ENCODE measurements at places on chromosomes 11 and 22. TPM values are rescaled to one million over a fixed set of nuclear protein-coding genes. Genes with fewer than 3 reads are reported as not detected.

- no peaks in the 10 kb centered on the region for H3K36me3 ChIP-seq
- H3K27ac ChIP-seq: no peak overlapping the region
- no peak for DNase-seq
- H3K27me3 ChIP-seq: no peaks in the 10 kb centered on the region
- H3K4me3 ChIP-seq: no peak overlapping the region
These were observed 15.7 kb upstream of the PARVA start for GRCh38 chr11:12361682-12362081.

DNA sequence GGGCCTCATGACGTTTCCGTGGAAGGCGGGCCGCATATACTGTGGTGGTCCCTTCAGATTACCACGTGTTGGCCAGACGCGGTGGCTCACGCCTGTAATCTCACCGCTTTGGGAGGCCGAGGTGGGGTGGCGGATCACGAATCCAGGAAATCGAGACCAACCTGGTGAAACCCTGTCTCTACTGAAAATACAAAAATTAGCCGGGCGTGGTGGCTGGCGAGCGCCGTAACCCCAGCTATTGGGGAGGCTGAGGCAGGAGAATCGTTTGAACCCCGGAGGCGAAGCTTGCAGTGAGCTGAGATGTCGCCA is 853 bp upstream of the DENND6B start:
- no peak for DNase-seq
- peak overlapping the region; percentile 72 for H3K4me3 ChIP-seq
- H3K27ac ChIP-seq: peak overlapping the region; percentile 92
- no peaks in the 10 kb centered on the region for H3K36me3 ChIP-seq
- peaks cover 9% of the 10 kb centered on the region for H3K4me1 ChIP-seq

GRCh38 chr11:77347948-77348347 is 46.5 kb upstream of the GDPD4 start:
- peaks cover 27% of the 10 kb centered on the region for H3K4me1 ChIP-seq
- DNase-seq: no peak
- no peak overlapping the region for H3K4me3 ChIP-seq
- peaks cover 58% of the 10 kb centered on the region for H3K36me3 ChIP-seq
- H3K27ac ChIP-seq: no peak overlapping the region

DNA sequence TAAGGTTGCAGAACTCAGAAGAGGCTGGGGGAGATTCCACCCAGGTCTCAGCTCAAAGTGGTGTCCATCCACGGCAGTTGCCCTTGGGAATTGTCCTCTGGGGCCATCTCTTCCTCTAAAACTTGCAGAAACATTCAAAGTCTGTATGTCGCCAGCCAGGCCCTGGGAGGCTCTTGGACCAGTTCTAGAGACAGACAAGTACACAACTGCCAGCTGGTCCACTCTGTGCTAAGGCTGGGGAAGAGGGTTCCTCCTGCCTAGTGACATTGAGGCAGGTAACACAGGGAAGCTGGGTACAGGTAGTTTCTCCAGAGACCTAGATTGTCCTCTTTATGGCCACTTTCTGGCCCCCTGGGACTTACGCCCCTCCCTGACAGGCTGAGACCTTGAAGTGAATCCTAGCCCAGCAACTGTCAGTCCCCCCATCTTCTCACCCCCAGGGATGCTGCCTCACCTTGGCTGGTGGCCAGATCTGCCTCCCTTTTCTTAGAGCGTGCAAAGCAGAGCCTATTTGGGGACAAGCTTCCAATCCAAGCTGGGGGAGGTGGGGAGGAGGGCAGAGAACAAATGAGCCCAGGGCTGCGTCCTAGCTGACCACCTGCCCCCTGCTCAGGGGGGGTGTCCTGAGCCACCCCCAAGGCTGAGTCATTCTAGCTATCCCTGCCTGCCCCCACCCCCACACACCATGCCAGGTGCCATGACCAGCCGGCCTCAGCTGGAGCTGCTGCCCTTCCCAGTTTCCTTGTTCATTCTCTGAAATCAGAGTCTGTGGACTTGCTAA is 8.4 kb downstream of the FAM83F start:
- H3K4me1 ChIP-seq: peaks cover 8% of the 10 kb centered on the region
- no peaks in the 10 kb centered on the region for H3K36me3 ChIP-seq
- no peak for DNase-seq
- peaks cover 5% of the 10 kb centered on the region for H3K27me3 ChIP-seq

GRCh38 chr11:19419808-19420207 is 179.1 kb upstream of the E2F8 start:
- no peaks in the 10 kb centered on the region for H3K36me3 ChIP-seq
- no peaks in the 10 kb centered on the region for H3K27me3 ChIP-seq
- no peaks in the 10 kb centered on the region for H3K4me1 ChIP-seq
- H3K4me3 ChIP-seq: no peak overlapping the region
- H3K27ac ChIP-seq: no peak overlapping the region
- no peak for DNase-seq

DNA sequence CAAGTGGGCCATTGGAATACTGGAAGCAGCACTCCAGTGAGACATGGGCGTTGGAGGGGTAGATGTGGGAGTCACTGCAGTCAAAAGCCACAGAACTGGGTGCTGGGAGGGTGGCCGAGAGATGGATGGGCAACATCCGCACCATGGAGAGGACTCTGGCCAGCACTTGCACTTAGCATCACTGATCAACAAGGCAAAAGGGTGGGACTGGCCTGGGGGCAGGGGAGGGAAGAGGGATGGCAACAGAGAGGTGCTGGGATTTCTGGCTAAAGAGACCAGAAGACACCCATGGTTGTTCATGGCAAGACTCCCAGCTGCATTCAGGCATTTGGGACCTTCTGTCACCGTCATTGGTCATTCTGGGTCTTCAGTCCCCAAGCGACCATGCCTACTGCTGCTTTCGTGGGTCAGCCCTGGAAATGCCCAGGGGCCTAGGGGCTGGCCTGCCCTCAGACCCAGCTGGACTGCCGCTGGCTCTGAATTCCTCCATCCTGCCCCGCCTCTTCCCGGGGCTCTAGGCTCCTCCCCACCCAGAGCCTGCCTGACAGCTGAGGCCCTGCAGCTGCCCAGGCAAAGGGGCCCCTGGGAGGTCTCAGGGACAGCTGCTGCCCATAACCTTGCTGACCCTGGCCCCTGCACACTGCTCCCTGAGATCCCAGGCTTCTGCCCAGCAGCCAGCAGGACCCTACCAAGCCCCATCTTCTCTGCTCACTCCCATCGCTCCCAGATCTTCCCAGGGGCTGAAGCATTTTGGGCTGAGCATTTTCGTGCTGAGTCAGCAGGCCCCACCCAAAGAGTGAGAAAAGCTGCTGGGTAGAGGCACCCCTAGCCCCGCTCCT is 13.0 kb upstream of the CDC42EP2 start:
- H3K36me3 ChIP-seq: no peaks in the 10 kb centered on the region
- peak; percentile 82 for DNase-seq
- H3K27ac ChIP-seq: peak overlapping the region; percentile 53
- no peak overlapping the region for H3K4me3 ChIP-seq
- no peaks in the 10 kb centered on the region for H3K27me3 ChIP-seq
- peaks cover 35% of the 10 kb centered on the region for H3K4me1 ChIP-seq

DNA sequence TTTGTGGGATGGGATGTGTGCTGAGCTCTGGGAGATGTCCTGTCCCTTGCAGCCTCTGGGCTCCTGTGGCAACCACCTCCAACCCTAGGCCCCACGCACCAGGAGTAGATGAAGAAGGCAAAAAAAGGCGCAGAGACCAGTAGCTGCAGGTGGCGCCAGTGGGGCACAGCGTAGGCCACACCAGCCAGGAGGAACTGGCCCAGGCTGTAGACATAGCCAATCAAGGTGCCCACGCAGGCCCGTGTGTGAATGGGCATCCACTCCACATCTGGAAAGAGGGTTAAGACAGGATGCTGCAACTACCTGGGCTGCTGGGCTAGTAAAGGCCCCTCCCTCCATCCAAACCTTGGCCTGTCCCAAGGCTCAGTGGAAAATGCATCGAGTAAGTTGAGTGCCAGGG is 3.0 kb downstream of the SLC22A6 start:
- H3K36me3 ChIP-seq: no peaks in the 10 kb centered on the region
- H3K27ac ChIP-seq: no peak overlapping the region
- DNase-seq: no peak
- H3K4me3 ChIP-seq: no peak overlapping the region

DNA sequence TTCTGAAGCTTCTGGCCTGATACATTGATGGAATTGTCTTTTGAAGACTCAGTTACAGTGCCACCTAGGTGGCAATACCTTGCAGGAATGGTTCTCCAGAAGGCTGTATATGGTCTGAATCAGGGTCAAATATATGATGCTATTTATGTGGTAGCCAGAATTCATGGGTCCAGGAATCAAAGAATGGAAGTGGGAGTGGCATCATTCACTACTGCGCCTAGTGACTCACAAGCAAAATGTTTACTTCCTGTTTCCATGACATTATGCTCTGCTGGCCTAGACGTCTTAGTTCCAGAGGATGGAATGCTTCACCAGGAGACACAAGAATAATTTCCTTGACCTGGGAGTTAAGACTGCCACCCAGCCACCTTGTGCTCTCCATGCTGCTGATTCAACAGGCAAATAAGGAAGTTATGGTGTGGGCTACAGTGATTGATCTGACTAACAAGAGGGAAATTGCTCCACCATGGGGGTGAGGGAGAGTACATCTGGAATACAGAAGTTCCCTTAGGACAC is 491.8 kb downstream of the ETS1 start:
- no peak overlapping the region for H3K4me3 ChIP-seq
- H3K4me1 ChIP-seq: no peaks in the 10 kb centered on the region
- H3K27ac ChIP-seq: no peak overlapping the region
- H3K27me3 ChIP-seq: no peaks in the 10 kb centered on the region
- DNase-seq: no peak
- no peaks in the 10 kb centered on the region for H3K36me3 ChIP-seq

GRCh38 chr11:9396310-9396709 is 11.9 kb downstream of the IPO7 start:
- DNase-seq: no peak
- no peak overlapping the region for H3K27ac ChIP-seq
- no peak overlapping the region for H3K4me3 ChIP-seq
- no peaks in the 10 kb centered on the region for H3K4me1 ChIP-seq
- H3K27me3 ChIP-seq: no peaks in the 10 kb centered on the region

GRCh38 chr11:129275828-129276227 is 83.7 kb upstream of the ARHGAP32 start:
- H3K36me3 ChIP-seq: no peaks in the 10 kb centered on the region
- no peaks in the 10 kb centered on the region for H3K27me3 ChIP-seq
- no peak overlapping the region for H3K4me3 ChIP-seq
- DNase-seq: no peak

DNA sequence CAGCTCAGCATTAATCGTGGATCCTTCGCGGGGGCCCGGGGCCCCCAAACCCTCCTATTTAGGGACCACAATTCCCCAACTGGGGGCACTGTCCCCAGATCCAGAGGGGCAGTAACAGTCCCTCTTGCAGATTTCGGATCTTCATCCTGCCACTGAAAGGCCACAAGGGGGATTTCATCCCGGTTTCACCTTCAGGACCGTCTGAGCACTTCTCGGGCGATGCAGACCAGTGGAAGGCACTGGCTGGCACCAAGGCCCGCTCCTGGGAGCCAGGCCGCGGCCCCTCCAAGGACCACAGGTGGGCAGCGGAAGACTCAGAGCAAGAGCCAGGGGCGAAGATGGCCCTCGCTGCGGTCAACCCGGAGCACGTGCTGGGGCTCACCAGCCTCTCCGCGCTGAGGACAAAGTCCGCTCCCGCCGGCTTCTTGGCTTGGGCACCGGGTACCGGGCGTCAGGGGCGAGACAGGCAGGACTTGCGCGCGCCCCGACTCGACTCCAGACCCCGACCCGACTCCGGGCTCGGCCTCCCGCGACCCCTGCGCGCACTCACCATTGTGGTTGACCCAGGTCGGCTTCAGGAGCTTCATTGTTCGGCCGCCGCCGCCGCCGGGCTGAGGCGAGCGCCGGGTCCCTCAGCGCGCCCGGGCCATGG is 517 bp downstream of the HIRA start:
- H3K4me1 ChIP-seq: peaks cover 40% of the 10 kb centered on the region
- no peaks in the 10 kb centered on the region for H3K27me3 ChIP-seq
- H3K4me3 ChIP-seq: peak overlapping the region; percentile 94
- H3K27ac ChIP-seq: peak overlapping the region; percentile 75
- no peak for DNase-seq

- H3K4me1 ChIP-seq: no peaks in the 10 kb centered on the region
- H3K4me3 ChIP-seq: no peak overlapping the region
- H3K36me3 ChIP-seq: no peaks in the 10 kb centered on the region
- no peak for DNase-seq
- H3K27ac ChIP-seq: no peak overlapping the region
These were observed 182.7 kb downstream of the DLG2 start for GRCh38 chr11:85444479-85444878.

DNA sequence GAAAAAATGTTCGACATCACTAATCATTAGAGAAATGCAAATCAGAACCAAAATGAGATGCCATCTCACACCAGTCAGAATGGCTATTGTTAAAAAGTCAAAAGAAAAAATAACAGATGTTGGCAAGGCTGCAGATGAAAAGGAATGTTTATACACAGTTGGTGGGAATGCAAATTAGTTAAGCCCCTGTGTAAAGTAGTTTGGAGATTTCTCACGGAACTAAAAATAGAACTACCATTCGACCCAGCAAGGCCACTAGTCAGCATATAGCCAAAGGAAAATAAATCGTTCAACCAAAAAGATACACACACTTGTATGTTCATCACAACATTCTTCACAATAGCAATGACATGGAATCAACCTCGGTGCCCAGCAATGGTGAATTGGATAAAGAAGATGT is 503.2 kb downstream of the OPCML start:
- H3K4me1 ChIP-seq: no peaks in the 10 kb centered on the region
- no peak for DNase-seq
- H3K36me3 ChIP-seq: no peaks in the 10 kb centered on the region

- H3K4me1 ChIP-seq: no peaks in the 10 kb centered on the region
- no peak overlapping the region for H3K27ac ChIP-seq
- no peaks in the 10 kb centered on the region for H3K36me3 ChIP-seq
- no peaks in the 10 kb centered on the region for H3K27me3 ChIP-seq
These were observed 115.9 kb downstream of the RAB38 start for GRCh38 chr11:88059326-88059725.

- H3K4me3 ChIP-seq: no peak overlapping the region
- H3K27ac ChIP-seq: no peak overlapping the region
- no peaks in the 10 kb centered on the region for H3K36me3 ChIP-seq
- H3K27me3 ChIP-seq: peaks cover 12% of the 10 kb centered on the region
- H3K4me1 ChIP-seq: no peaks in the 10 kb centered on the region
These were observed 9.9 kb upstream of the IGLL5 start for GRCh38 chr22:22877523-22878210.

- H3K27me3 ChIP-seq: no peaks in the 10 kb centered on the region
- no peak overlapping the region for H3K4me3 ChIP-seq
- H3K4me1 ChIP-seq: no peaks in the 10 kb centered on the region
- H3K27ac ChIP-seq: no peak overlapping the region
- DNase-seq: no peak
These were observed 79.4 kb upstream of the LMO1 start for GRCh38 chr11:8342821-8343681.

GRCh38 chr22:38957046-38957770 is at the start of gene APOBEC3A:
TSS of gene APOBEC3A (plus strand) at chr22:38957609. CDS start at chr22:38957692, 83 bp downstream.
- H3K4me3 ChIP-seq: no peak within 1 kb of the TSS
- H3K4me1 ChIP-seq: peaks cover 7% of the 10 kb centered on the region
- H3K36me3 ChIP-seq: no peaks in the 10 kb centered on the region
- H3K27ac ChIP-seq: no peak within 1 kb of the TSS
- H3K27me3 ChIP-seq: no peaks in the 10 kb centered on the region
- no peak for DNase-seq

Gene SLC22A6
- total RNA-seq: not detected

Gene STK33
- total RNA-seq: 30.1 TPM

Gene RASL10A
- 1.8 TPM for total RNA-seq

Gene LIN7C
- 18.3 TPM for total RNA-seq

Gene DRD2
- total RNA-seq: 0.09 TPM

Gene WNT7B
- not detected for total RNA-seq

Gene PRR33
- total RNA-seq: 4.5 TPM

Gene TNNI2
- not detected for total RNA-seq

Gene OR8G5
- not detected for total RNA-seq

Gene TEX12
- total RNA-seq: 1.6 TPM

Gene MRGPRX2
- total RNA-seq: 0.15 TPM

Gene MRGPRX3
- total RNA-seq: not detected

Gene MAPK8IP1
- total RNA-seq: 7.4 TPM

Gene FXYD6
- total RNA-seq: 40.2 TPM

Gene PHETA2
- 6.3 TPM for total RNA-seq

Measured in heart right ventricle (tissue), 16 donors.